ENCODE measurements at places on chromosomes 4 and X.
A peak's percentile ranks its signal among the peaks of the same experiment; 100 is the strongest.

GRCh38 chrX:48451708-48452107 lies 18.4 kb downstream of the SLC38A5 start:
- peak; percentile 6 for DNase-seq

DNA sequence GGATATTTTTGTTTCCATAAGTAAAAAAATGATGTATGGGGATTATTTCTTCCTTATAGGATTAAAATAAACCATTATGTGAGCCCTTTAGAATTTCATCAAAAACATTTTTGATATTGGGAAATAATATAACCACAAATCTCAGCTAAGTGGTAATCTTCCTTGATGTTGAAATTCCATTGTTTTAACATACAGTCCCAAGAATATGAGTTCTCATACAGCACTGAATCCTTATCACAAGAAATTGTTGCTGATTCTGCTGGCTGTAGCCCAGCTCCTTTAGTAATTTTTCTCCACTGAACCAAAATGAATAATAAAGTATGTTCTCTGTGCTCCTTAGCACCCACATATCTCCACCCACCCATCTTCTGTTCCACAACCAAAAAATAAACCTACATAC lies 41.9 kb upstream of the FAM47B start:
- no peak for DNase-seq

DNA sequence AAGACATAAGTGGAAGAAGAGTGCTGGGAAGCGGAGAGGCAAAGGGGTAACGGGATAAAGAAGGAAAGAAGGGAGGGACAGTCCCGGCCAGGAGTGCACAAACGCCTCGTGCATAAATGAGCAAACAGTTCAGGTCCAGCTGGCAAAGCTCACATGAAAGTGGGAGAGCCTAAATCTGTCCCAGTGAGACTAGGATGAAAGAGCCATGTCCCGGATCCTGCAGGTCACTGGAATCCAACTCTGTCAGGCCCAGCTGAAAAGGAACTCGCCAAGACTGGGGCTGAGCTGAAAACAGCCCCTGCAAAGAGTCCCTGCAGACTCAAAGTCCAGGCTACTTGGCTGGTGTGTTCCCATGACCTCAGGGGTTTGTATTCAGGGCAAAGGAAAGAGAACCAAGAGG lies 38.0 kb upstream of the CRMP1 start:
- no peak for DNase-seq

DNA sequence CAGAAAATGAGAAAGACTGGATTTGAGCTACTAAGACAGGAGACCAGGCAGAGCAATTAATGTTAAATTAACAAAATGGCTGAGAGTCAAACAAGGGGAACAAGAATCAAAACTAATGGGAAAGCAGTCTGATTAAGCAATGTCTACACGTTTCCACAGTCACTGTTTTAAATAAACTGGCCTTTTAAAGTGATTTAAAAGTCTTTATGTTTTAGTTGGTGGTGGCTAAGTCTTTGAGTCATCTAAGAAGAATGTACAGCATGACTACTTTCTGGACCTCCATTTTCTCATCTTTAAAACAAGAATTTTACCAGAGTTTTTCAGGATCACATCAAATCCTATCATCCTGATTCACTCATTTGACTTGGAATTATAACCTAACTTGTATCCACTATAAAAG lies 233.8 kb downstream of the ENOX2 start:
- DNase-seq = no peak

- no peak for DNase-seq
Observed at GRCh38 chrX:101550751-101551379, 518 bp downstream of the ARMCX1 start.

DNA sequence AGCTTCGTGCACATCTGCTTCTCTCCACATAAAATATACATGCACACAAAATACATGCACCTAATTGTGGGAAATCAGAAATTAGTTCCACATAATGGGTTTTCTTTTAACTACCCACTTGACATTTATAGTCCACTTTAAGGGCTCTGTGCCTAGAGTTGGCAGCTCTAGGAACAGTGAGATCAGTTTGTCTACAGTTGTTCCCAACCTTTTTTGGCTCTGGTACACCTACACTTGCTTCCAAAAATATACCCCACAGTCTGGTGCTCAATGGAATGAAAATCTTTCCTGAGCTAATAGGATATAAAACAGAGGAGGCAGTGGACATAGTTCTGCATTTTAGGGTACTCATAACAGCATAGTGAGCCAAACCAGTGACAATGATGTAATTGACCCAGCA lies 36.1 kb downstream of the HDAC8 start:
- no peak for DNase-seq

GRCh38 chr4:73703320-73703719 lies 37.0 kb upstream of the CXCL8 start:
- no peak for DNase-seq

GRCh38 chrX:129846716-129847115 lies 3.0 kb upstream of the ZDHHC9 start:
- no peak for DNase-seq

GRCh38 chrX:1380672-1381233 lies 11.2 kb downstream of the SLC25A6 start:
- DNase-seq = no peak

DNA sequence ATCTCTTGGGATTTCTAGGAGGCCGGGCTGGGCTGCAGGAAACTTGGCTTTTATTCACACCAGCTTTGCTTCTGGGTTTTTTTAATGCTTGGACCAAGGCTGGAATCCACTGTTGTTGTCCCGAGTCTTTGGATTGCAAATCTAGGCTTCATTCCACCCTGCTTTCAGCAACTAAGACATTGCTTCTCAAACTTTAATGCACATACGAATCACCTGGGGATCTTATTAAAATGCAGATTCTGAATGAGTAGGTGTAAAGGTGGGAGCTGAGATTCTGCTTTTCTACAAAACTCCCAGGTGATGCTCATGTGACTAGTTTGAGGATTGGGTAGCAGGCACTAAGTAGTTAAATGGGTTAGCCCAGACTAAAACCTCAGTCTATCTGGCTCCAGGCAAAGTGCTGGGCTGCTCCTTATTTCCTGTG lies 39.2 kb upstream of the GPC4 start:
- no peak for DNase-seq

GRCh38 chr4:111045992-111046391 lies 423.1 kb upstream of the PITX2 start:
- no peak for DNase-seq

DNA sequence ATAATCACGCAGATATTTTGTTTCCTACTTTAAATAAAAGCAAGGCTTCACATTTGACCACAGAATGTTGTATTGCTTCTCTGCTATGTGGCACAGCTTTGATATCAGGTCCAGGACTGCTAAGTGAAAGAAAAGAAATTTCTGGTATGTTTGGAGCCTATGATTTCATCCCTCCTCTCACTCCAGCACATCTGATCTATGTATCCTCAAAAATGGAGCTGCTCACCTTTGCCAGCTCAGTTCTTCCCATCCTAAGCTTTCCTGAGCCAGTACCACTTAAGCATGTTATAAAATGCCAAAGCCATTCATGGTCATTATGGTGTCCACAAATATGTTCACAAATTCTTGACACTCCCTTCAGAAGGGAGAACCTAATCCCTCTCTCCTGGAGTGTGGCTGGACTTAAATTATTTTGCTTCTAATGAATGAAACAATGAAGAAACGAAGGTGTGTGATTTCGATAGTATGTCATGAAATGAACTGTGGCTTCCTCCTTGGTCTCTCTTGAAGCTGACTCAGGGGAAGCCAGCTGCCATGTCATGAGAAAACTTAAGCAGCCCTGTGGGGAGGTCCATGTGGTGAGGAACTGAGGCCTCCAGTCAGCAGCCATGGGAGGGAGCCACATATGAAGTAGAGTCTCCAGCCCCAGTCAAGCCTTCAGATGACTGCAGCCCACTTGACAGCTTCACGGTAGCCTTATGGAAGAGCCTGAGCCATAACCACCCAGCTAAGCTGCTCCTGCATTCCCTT lies 207.7 kb downstream of the MGST2 start:
- DNase-seq = no peak

GRCh38 chrX:41407816-41408215 lies 39.3 kb upstream of the NYX start:
- no peak for DNase-seq

GRCh38 chrX:151702741-151703340 lies 7.6 kb downstream of the PRRG3 start:
- DNase-seq = no peak

DNA sequence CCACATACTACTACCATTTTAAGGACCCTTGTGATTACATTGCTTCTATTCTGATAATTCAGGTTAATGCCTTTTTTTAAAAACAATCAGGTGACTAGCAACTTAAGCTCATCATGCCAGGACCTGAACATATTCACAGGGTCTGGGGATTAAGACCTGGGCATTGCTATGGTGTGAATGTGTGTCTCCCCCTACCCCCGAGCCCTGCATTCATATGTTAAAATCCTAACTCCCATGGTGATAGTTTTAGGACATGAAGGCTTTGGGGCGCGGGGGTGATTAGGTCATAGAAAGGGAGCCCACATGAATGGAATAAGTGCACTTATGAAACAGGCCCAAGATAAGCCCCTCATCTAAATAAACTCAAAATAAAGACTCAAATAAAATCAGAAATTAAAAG lies 734.4 kb upstream of the PABPC4L start:
- no peak for DNase-seq

DNA sequence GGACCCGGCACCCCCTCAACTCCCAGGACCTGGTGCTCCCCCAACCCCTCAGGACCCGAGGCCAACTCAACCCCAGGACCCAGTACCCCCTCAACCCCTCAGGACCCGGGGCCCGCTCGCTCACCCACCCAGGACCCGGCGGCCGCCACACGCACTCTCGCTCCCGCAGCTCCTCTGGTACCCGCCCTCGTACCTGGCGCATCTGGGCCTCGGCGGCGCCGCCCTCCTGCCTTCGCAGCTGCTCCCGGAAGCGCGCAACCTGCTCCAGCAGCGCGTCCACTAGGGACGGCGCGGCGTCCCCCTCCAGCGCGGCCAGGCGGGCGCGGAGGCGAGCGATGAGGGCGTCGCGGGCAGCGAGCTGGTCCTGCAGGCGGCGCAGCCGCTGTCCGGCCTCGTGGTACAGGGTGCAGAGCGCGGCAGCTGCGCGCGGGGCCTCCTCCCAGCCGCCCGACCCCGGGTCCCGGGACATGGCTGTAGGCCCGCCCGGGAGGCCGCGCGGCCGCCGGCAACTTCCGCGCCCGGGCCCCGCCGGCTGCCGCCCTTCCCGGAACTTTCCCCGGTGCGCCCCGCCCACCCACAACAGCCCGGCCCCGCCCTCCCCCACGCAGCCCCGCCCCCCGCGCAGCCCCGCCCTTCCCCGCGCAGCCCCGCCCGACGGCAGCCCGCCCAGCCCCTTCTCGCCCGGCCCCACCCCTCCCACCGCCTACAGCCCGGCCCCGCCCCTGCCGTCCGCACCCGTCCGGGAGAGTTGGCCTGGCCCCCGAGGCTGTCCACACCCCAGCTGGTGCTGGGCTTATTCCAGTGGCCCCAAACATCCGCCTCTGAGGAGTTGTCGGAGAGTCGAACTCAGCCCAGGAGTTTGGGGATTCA lies at the start of gene TNIP2:
TNIP2 (minus strand) TSS at position 516 of the 870 bp plus-strand sequence; CDS start at position 469, 47 bp downstream.
- peak; percentile 83 for DNase-seq

GRCh38 chr4:153684182-153684970 lies at the start of gene TLR2:
TSS of gene TLR2 (plus strand) at chr4:153684280. CDS start at chr4:153702908, 18,628 bp downstream.
- no peak for DNase-seq

DNA sequence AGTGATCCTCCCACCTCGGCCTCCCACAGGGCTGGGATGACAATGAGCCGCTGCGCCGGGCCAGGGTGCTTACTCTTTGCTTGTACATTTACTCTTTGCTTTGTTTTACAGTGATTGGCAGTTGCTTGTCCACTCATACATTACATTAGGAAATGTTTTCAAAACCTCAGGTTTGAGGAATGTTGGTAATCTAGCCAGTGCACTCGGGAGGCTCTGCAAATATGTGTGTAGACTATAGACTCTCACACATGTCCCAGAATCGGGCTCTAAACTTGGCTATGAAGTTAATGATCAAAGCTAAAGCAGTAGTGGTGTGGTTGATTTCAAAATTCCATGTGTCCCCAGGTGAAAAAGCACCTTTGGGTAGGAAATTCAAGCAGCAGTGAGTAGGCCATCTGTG lies 20.5 kb downstream of the TRMT44 start:
- no peak for DNase-seq

- DNase-seq = no peak
Observed at GRCh38 chr4:151231915-151232595, 44.9 kb upstream of the PRSS48 start.

GRCh38 chrX:117711782-117712181 lies 404.8 kb downstream of the KLHL13 start:
- DNase-seq = no peak

DNA sequence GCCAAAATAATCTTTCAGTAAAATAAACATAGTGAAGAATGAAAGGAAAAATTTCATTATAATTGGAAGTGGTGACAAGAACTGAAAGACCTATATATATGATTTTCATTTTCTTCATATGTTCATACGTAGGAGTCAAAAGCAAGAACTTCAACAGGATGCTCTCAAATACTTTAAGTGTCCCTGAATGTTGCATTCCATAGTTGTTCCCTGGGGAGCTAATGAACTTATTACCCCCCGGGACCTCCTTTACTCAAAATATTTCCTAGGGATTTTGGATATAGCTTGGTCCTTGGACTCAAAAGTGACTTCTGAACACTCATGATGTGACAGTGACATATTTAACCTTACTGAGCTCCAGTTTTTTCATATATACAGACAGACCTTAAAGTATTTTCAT lies 44.9 kb upstream of the NDST4 start:
- no peak for DNase-seq

GRCh38 chr4:77818073-77818601 lies 1.0 kb downstream of the CNOT6L start:
- peak; percentile 49 for DNase-seq

- DNase-seq = no peak
Observed at GRCh38 chr4:101727238-101727637, 63.3 kb upstream of the BANK1 start.

GRCh38 chrX:139203651-139204570 lies 326.6 kb upstream of the F9 start:
- no peak for DNase-seq

- DNase-seq = no peak
Observed at GRCh38 chrX:120769576-120770341, 105.9 kb downstream of the CT47B1 start.

- no peak for DNase-seq
Observed at GRCh38 chr4:28287831-28288233, 1427.2 kb downstream of the STIM2 start.

DNA sequence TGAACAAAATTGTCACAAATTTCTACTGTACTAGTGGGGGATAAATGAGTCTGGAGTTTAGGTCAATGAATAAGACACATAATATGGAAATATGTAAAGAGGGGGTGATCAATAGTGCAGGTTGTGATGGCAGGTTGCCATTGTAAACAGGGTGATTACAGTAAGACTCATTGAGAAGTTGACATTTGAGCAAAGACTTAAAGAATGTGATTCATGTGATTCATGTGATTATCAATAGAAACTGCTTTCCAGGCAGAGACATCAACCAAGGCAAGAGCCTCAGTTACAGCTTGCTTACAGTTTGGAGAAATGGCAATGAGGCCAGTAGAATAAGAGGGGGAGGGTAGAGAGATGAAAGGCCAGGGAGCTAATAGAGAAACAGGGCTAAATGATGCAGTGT lies 45.8 kb upstream of the GIMD1 start:
- DNase-seq = no peak

GRCh38 chr4:40316333-40316781 lies 18.8 kb upstream of the CHRNA9 start:
- DNase-seq = no peak

Data from hematopoietic multipotent progenitor cell treated with erythropoietin and hydrocortisone succinate and interleukin-3 and kit ligand, for 15 days (in vitro differentiated cells).